Calu3 (cell line): ENCODE measurements at places on chromosomes 12 and 14.

DNA sequence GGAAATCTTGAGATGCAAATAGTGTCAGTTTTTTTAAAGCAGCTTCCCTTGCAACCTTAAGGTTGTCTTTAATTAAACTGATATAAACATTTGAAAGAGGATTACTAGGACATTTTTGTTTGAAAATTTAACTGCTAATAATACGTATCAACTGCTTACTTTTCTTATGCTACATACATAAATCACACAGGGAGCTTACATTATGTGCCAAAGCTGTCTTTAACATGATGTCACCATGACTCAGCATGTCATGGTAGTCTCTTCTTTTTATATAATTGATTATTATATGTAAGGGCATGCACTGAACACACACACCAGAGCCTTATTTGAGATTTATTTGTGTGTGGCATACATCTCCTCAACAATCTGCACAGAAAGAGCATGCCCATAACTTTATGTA lies 63.0 kb upstream of the PTHLH start:
- DNase-seq: no peak

- DNase-seq: peak; percentile 18
Observed at GRCh38 chr14:64201296-64201695, 92.9 kb downstream of the ESR2 start.

- DNase-seq: no peak
Observed at GRCh38 chr14:51621654-51622053, 30.1 kb upstream of the FRMD6 start.

DNA sequence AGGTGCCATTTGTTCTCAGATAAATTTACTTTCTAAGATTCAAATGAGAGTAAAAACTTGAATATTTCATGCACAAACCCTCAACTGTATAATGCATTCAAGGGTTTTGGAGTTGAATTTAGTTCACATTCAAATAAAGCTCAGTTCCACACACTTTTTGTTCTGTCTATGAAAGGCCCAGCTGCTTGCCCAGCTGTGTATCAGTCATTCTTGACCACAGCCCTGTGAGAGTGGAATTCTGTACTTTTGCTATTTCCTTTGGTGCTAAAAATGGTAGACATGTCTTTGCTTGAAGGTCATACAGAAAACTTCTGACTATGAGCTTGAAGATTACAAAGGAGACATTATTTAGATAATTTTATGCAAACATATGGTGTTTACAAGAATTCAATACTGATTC lies 110.4 kb downstream of the KCNC2 start:
- no peak for DNase-seq

- no peak for DNase-seq
Observed at GRCh38 chr14:51616256-51616655, 35.5 kb upstream of the FRMD6 start.

DNA sequence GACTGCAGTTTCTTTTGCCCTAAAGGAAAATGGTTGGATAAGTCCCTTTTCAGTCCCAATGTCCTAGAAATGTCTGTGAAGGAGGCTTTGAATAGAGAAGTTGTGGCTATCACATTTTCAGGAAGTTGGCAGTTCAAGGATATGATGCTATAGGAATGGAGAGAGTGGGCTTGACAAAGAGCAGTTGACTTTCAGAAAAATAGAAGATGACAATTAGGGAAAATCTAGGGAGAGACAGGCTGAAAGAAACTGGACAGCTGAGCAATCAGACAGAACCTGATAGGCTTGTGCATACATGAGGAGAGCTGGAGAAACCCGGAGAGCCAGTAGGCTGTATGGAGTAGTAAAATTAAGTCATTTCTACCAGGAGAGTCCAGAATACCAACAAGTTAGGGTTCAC lies 50.5 kb downstream of the LMNTD1 start:
- DNase-seq: no peak

- no peak for DNase-seq
Observed at GRCh38 chr12:31954925-31955858, 4.0 kb upstream of the RESF1 start.

- no peak for DNase-seq
Observed at GRCh38 chr12:20120403-20120725, 248.0 kb upstream of the PDE3A start.

DNA sequence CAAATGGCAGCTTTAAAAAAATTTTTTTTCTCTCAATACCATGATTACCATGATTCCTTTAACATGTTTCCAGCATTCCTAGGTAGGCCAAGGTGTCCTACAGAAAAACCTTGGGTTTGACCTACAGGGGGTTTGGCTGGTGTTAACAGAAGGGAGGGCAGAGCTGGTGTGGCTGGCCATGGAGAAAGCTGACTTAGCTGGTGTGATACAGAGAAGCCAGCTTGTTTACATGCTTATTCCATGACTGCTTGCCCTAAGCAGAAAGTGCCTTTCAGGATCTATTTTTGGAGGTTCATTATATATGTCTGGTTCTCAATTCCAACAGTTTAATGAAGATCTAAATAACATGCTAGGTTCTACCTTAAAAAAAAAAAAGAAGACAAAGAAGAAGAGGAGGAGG lies 68.6 kb downstream of the EEA1 start:
- DNase-seq: no peak

GRCh38 chr12:58532855-58533608 lies 387.3 kb downstream of the LRIG3 start:
- no peak for DNase-seq

GRCh38 chr12:127214186-127214585 lies 1052.8 kb upstream of the TMEM132C start:
- no peak for DNase-seq

DNA sequence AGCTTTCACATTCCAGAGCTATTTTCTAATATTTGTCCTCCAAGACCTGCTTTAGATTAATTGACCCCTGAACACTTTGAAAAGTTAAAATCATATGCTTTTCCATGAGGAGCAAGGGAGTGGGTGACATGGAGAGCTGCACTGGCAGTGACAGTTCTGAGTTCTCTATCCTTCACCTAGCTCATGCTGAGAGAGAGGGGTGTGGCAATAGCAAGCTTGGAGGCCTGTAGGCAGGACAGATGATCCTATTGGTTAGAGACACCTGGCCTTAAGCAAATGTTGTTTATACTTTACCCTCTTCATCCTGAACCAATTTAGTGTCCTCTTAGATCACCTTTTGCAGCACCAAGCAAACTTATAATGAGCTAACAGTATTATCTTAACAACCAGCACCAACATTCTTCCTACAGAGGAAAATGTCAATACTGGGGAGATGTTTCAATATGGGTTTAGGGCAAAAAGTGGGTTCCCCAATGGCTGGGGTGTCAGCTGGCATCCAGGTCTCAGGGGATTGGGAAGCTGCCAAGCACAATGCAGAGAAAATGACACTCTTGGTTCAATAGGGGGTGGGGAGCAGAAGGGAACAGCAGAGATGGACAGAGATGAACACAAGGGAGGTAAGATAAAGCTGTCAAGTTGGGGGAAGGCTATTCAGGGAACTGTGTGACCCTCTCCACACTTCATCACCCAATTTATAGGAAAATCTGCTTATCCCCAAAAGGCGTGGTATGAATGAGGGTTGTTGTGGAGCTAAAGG lies 37.0 kb upstream of the PPM1H start:
- DNase-seq: no peak
